ENCODE measurements at places on chromosomes 3 and 15.

DNA sequence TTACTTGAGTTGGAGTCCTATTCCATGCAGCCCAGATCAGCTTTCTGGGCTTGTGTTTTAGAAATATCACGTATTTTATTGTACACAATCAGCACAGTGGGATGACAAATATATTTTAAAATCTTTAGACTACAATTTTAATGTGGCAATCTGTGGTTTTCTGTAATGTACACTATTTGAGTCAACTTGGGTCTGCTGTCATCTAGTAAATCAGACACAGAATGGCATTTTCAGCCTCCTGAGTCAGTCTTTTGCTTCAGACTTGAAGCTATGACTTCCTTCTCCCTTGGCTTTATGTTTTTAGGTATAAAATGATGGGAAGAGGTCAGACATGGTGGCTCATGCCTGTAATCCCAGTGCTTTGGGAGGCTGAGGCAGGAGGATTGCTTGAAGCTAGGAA, 232.1 kb downstream of the NECTIN3 start:
- no peak for DNase-seq

DNA sequence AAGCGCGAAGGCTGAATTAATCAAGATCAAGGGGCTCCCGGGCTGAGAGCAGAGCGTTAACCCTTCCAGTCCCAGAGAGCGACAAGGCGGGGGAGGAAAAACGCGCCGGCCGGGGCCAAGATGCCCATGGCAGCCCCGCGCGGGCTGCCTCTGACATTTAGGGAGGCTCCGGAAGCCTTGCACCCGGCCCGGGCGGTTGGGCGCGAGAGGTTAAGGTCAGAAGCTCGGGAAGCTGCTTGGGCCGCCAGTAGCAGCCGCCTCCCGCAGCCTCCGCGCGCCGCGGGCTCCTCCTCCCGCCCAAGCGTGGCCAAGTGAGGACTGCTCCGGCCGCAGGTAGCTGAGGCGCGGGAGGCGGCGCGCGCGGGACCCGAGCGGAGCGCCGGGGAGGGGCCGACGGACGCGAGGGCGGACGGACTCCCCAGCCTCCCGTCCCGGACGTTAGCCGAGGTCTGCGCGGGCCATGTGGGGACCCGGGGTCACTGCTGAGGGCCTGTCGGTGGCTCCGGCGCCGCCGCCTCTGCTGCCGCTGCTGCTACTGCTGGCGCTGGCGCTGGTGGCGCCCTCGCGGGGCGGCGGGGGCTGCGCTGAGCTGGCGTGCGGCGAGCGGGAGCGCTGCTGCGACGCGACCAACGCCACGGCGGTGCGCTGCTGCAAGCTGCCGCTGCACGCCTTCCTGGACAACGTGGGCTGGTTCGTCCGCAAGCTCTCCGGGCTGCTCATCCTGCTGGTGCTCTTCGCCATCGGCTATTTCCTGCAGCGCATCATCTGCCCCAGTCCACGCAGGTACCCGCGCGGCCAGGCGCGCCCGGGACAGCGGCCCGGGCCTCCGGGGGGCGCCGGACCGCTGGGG, at the start of gene C3orf80:
C3orf80 (plus strand) TSS at position 247 of the 850 bp plus-strand sequence; CDS start at position 461, 214 bp downstream.
- DNase-seq: peak; percentile 30

GRCh38 chr3:141266797-141267555, 35.4 kb downstream of the PXYLP1 start:
- no peak for DNase-seq

GRCh38 chr3:189900578-189900977, 220.1 kb downstream of the P3H2 start:
- DNase-seq: no peak

GRCh38 chr3:40337136-40338108, 27.9 kb downstream of the EIF1B start:
- DNase-seq: no peak
